ENCODE measurements at places on chromosomes 12 and 14.

GRCh38 chr12:4490973-4491372 is 45.4 kb upstream of the FGF6 start:
- DNase-seq, result no peak

DNA sequence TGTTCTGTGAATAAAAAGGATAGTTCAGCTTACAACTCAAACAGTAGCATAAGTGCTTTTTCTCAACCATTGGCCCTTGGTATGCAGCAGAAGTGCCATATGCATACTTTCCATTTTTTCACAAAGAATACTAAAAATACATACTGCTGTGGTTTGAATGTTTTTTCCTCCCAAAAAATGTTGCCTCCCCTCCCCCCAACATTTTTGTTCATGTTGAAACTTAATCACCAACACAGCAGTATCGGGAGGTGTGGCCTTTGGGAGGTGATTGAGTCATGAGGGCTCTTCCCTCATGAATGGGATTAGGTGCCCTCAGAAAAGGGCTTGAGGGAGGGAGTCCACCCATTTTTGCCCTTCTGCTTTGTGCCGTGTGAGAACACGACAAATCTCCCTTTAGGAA is 198.6 kb downstream of the ESR2 start:
- no peak for DNase-seq

DNA sequence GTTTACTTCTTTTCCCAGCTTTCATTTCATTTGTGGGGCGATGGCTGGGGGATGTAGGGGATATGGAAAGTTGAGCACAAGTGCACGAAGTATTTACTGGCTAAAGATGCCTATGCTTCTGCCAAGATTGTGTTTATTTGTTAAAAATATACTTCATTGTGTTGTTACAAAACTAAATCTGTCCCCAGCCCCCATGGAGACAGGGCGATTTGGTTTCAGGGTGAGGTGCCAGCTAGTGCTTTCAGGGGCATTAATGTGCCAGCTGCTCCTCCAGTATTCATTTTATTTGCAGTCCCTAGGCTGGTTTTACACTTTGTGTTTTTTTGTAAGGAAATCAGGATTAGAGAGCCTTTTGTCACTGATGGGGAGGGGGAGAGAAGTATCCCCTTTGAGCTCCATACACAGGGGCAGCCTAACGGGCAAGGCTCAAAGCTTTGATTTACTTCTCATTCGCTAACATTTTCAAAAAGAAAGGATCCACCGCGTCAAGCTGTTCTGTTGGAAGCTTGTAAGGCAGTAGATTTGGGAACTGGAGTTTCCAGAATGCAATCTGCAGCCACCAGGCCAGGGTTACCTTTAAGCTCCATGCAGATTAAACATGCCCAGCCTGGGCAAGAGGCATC is 198.7 kb upstream of the PLEKHG7 start:
- no peak for DNase-seq

DNA sequence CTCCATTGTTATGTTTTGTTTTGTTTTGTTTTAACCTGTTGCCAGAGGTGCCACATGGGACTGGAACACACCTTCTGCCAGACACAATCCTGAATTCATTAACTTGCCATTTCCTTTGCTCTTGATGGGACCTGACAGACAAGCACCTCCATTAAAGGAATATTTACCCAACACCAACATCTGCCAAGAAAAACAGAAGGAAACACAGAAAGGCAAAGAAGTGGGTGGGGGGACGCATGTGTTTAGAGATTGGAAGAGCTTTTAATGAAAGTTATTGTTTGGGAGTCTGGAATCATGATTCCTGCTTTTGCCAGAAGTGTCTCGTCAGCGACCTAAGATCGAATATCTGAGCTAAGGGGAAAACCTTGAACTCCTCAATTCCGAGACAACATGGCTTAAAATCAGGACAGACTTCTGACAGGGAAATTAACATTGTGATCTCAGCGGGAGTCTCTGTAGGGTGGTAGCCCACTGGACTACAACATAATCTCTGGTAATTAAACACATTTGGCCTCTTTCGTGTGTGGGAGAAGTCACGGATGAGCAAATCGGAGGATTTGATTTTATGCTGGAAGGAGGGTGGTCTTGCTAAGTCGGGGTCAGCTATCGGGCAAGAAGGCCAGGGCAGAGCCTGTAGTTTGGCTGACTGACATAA is 210.4 kb upstream of the FAR2 start:
- no peak for DNase-seq
